Left colon (tissue), 2 donors: ENCODE measurements at places on chromosomes 2 and 18. TPM values are rescaled to one million over a fixed set of nuclear protein-coding genes. Genes with fewer than 3 reads are reported as not detected.
A peak's percentile ranks its signal among the peaks of the same experiment; 100 is the strongest.

Gene STEAP3
- 29.6 TPM for total RNA-seq

Gene BOK
- total RNA-seq = 14.2 TPM

Gene C2orf66
- total RNA-seq = not detected

Gene SERPINB12
- not detected for total RNA-seq

Gene GPR55
- total RNA-seq = 0.34 TPM

Gene SPAG16
- total RNA-seq = 21.0 TPM

Gene ATP6V1C2
- 1.7 TPM for total RNA-seq

Gene ANO7
- total RNA-seq = 114 TPM

DNA sequence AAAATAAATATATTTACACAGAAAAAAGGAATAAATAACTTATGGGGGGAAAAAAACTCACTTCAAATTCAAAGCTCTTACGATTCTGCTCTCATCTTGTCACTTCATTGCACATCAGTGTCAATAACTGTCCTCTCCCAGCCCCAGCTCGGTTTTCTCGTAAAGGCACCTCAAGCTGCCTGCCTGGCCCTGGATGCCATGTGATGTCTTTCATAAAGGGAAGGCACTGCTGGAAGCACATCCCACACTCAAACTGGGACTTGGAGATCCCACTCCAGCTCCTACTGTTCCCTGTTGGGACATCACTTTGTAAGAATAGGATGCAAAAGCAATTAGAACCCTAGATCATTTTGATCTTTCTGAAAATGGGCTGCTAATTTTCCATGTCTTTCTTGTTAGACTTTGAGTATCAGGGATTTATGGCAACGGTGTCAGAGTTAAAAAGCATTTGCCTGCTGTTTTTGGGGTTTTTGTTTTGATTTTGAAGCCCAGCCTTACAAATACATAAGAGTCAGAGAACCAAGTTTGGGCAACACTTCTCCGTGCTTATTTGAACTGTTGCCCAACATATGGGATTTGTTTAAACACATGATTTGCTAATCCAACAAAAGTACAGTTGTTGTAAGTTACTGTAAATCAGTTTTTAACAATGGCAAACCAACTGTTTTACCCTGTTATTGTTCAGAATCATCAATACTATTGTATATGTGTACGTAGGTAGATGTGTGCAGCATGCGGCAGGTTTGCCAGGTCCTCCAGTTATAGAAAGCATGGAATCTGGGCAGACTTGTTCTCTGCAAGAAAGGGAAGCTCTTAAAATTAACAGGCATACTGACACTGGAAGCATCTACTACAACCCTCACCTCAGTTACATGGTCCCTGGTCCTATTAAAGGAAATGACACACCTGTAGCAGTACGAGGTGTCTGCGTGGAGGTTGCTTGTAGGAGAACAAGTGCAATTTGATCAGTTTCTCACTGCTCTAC is 20.6 kb downstream of the SERTAD2 start:
- DNase-seq = no peak

DNA sequence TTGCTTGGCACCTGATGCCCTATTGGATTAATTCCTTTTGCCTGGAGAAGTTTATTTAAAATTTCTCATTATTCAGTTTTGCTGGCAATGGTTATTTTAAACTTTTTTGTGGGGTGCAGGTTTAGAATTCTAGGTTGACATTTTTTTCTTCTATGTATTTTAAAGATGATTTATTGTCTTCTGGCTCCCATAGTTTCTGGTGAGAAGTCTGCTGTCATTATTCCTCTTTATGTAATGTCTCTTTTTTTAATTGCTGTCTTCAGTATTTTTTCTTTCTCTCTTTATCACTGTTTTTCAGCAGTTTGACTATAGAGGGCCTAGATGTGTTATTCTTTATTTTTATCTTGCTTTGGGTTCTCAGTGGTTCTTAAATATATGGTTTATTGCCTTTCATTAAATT is 182.2 kb upstream of the STON1 start:
- no peak for DNase-seq

GRCh38 chr2:75053484-75054112 is 95.2 kb downstream of the POLE4 start:
- DNase-seq = no peak

DNA sequence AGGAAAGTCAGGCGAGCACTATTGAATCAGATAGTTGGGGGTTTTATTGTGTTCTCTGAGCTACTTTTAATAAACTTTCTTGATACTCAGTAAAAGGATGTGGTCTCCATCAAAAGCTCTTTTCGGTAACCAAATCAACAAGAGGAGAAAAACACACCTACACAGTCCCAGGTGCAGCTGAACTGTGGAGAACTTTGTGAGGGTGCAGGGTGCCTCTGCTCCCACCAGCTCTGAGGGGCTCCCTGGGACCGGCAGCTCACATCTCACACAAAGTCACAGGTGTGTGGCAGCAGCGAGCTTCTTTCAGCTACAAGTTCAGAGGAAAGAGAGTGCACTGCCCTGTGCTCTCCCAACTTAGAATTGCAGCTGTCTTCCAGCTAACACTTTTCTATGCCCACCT is 650.4 kb downstream of the RNF144A start:
- no peak for DNase-seq

GRCh38 chr18:7879717-7880116 is 312.6 kb downstream of the PTPRM start:
- DNase-seq = no peak

- DNase-seq = no peak
Observed at GRCh38 chr18:44590956-44591670, 89.6 kb upstream of the SETBP1 start.

- no peak for DNase-seq
Observed at GRCh38 chr2:19035238-19035637, 323.2 kb downstream of the OSR1 start.

DNA sequence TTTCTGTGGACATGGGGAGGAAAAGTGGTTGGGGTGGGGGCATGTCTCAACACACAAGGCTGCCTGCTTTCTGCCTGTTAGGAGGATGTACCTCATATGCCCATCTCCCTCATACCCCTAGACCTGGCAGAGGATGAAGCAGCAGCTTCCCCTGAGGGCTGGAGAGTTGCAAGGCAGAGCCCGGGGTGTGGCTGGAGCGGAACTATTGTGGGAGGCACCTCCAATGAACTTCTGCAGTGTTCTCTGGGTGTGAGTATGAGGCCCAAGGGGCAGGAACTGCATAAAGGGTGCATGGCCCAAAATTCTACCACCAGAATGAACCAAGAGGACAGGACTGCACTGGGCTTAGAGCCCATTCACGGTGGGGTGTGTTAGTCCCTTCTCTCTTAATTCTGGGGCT is 296.3 kb upstream of the SIX2 start:
- DNase-seq = no peak

DNA sequence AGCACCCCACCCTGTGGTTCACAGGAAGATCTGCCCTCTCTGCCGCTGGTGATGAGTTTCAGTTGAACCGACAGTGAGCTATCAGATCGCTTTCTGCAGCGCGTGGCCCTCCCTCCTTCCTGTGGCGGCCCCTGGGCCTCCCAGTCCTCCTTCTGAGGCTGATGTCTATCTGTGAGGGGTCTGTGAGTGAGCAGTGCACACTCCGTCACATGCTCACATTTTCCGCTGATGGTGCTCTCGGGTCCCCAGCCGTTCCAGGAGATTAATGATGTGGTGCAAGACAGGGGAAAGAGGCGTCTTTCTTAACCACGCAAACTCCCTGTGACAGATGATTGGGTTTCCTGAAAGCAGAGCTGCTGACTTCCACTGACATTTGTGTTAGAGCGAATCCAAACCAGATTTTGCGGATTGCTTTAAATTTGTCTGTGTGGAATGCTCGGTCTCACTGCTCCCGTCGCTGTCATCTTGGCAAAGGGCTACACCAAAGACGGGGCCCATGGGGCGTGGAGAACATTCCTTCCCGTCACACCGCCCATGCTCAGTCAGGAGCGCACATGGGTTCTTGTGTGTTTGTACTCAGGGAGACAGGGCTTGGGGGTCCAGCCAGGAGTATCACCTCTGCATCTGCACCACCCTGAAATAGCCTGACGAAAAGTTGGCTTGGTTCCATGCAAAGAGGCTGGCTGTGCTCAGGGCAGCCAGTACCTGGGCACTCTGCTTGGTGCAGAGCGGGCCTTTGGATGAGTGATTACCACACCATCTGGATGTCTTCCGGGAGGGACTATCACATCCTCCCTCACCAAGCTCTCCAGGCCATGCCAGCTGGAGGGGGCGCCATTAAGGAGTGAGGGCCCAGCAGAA is 154.7 kb upstream of the HS6ST1 start:
- DNase-seq = peak; percentile 34

GRCh38 chr2:112644155-112644932 is 1.4 kb upstream of the SLC20A1 start:
- DNase-seq = peak; percentile 34

DNA sequence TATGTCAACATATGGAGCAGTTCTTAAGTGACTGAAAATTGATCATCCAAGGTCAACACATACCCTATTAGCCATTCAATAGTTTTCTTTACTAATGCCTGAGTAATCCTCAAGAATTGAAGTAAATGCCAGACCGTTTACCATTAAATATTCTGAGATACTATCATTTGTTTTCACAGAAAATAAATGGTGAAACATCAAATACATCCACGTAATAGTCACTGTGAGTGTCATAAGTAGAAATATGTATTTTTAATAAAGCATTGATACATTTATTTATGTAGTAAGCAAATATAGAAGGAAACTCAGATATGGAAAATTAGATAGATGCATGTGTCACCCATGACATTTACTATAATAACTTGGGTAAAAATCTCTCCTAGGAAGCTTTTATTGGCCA is 927.8 kb upstream of the NRXN1 start:
- DNase-seq = no peak

DNA sequence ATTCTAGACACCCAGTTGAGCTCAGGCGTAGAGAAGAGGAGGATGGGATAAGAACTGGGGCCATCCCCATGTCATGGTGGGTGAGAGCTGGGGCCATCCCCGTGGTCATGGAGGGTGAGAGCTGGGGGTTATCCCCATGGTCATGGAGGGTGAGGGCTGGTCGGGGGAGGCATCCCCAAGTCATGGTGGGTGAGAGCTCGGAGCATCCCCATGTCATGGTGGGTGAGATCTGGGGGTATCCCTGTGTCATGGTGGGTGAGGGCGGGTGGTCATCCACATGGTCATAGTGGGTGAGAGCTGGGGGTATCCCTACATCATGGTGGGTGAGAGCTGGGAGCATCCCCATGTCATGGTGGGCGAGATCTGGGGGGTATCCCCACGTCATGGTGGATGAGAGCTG is 52.5 kb downstream of the IL1RL2 start:
- DNase-seq = no peak

DNA sequence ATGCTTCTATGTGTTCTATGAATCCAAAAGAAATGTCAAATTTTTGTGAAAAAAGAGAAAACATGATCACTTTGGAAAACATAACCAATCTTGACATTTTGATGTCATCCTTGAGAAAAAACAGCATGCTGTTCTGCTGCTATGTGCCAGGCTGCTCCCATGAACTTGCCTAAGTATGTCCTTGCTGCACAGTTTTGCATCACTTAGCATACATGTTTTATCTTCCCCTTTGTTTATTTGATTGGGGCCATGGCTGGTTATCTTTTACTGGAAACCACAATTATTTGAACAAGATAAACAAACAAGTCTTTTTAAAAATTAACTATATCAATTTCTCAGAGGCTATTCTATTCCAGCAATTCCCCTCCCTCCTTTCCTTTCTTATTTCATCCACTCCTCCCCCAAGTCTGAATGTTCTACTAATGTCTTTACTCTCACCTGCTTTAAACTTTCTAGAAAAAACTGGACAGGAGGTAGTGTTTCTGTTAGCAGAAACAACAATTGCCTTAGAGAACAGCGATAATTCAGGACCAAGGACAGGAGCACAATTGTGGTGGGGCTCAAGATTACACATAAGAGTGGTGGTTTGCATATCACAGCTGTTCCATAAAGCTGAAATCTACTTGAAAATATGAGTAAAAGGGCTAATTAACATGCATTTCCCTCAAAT is 6.7 kb downstream of the AOX1 start:
- no peak for DNase-seq

GRCh38 chr2:165794536-165794928 is 485 bp upstream of the GALNT3 start:
- peak; percentile 62 for DNase-seq

DNA sequence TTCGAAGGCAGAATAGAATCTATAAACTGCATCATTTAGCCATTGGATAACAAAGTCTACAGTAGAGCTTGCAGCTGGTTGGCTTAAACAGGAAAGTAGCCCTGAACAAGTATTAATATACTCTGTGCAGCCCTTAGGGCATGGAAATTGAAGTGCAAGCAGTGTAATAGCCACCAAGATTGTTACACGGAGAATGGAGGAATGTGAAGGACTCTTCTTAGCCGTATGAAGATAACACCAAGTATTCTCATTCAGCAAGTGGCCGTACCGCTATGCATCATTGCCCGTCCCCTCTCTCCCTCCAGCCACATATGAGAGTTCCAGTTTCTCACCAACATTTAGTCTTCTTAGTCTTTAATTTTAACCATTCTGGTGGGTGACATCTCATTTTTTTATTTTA is 40.5 kb downstream of the ANKRD12 start:
- no peak for DNase-seq

GRCh38 chr2:240876475-240877251 is 8.0 kb downstream of the AGXT start:
- peak; percentile 84 for DNase-seq

- no peak for DNase-seq
Observed at GRCh38 chr2:126220331-126220730, 435.6 kb upstream of the GYPC start.

DNA sequence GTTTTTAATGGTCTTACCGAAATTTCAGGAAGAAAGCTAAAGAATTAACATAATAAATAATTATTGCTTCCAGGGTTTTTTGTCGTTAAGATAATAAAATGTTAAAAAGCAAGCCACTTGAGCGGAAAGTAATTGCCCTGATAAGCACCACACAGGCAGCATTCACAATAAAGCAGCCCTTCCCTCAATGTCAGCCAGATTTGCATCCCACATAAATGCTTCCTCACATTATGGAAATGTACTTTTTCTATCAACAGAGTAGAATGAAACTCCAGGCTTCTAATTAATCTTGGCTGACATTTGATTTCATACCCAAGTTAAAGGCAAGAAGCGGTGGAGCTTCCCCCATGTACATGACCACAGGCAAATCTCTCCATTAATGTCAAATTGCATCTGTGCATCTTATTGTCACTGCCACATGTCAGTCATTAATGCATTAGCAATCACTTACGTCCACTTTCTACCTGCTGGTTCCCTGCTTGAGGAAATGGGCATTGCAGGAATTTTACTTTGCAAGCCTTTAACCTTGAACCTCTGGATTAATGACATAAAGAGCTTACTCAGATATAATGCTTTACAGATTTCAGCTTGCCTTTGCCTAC is 26.2 kb downstream of the PTPRM start:
- no peak for DNase-seq

GRCh38 chr2:31933066-31933465 is 77.7 kb downstream of the MEMO1 start:
- no peak for DNase-seq

DNA sequence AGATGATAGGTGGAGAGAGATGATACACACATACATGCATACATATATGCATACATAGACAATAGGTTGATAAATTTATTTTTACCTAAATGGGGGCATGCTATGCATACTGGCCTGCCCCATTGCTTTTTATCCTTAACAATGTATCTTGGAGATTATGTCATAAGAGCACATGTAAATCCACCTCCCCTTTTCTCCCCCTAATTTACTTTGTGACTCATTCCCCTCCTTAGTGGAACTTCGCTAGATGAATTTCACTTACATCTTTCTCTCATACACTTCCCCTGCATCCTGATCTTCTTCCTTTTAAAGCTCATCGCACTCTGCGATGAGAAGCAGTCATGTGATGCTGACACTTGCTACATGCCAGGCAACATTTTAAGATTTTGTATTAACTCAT is 223.6 kb downstream of the C1D start:
- DNase-seq = no peak

GRCh38 chr2:122480501-122481243 is 725.2 kb downstream of the TSN start:
- no peak for DNase-seq

GRCh38 chr2:77161009-77161408 is 361.2 kb downstream of the LRRTM4 start:
- no peak for DNase-seq
